ENCODE measurements at places on chromosomes 6 and 20.
A peak's percentile ranks its signal among the peaks of the same experiment; 100 is the strongest.

DNA sequence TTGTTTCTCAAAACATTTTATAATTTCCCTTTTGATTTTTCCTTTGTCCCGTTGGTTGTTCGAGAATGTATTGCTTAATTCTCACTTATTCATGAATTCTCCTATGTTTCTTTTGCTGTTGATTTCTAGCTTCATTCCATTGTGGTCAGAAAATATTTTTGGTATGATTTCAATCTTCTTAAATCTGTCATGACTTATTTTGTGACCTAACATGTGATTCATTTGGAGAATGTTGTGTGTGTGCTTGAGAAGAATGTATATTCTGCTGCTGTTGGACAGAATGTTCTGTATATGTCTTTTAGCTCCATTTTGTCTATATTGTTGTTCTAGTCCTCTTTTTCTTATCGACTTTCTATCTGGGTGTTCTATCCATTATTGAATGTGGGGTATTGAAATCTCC is 286.2 kb upstream of the RNF217 start:
- no peak for DNase-seq

DNA sequence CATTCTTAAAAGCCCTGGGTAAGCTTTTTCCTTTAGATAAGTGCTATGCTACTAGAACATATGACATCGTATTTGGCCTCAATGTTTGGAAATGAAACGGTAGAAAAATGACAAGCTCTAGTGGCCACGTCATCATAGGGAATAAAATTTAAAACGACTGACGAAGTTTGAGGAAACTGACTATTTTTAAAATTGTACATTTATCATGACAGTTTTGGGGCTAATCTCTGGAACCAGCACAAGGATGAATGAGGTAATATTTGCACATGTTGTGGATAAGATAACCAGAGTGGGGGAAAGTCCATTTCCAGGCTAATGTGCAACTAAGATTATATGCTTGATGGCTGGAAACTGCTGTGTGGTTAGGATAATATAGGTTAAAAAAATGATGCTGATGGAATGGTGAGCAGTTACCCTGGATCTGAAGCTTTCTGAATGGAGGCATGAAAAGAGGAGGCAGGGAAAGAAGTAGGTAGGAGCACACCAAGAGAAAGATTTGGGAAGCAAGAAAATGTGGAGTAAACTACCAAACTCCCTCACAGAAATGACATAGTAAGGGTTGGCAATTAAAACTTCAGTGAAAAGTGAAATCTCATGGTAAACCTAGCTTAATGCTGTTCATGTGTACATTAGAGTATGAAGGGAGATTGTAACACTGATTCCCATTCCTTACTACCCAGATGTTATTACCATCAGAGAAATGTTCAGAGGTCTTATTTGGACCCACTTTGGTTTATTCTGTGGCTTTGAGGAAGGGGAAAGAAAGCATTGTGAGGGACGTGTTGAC is 42.7 kb upstream of the CEP162 start:
- DNase-seq: no peak

GRCh38 chr6:44514085-44514484 is 126.6 kb downstream of the CDC5L start:
- DNase-seq: no peak

DNA sequence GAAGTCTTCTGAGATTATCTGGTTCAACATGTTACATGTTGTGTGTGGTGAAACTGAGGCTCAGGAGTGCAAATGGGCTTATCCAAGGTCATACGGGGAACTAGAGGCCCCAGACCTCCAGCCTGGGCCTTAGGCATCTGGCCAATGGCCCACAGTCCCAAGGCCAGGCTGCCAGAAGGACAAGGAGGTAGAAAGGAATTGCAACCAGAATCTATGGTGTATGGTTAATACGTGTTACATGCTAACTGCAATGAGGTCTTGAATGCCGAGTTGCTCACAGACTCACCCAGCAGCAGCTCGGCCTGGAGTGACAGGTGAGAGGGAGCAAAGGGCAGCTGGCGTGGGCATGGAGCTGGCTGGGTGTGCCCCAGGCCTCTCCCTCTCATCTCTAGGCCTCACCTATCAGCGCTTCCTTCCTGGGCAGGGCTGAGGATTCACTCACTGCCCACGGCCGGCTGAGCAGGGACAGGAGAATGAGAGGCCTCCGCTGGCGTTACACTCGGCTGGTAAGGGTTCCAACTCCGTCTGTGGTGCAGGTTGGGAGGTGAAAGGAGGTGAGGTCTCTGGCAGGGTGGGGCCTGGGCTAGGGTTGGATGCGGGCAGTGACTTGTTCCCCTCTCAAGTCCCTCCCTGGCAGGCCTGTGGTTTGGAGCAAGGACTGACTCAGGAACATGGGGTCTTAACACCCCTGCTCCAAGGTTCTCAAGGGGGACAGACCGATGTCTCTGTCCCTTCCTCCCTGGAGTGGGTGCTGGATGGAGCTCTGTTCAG is at the start of gene TLDC2:
TSS of gene TLDC2 (plus strand) at position 437 of the 771 bp plus-strand sequence. CDS start at position 474, 37 bp downstream.
- no peak for DNase-seq

DNA sequence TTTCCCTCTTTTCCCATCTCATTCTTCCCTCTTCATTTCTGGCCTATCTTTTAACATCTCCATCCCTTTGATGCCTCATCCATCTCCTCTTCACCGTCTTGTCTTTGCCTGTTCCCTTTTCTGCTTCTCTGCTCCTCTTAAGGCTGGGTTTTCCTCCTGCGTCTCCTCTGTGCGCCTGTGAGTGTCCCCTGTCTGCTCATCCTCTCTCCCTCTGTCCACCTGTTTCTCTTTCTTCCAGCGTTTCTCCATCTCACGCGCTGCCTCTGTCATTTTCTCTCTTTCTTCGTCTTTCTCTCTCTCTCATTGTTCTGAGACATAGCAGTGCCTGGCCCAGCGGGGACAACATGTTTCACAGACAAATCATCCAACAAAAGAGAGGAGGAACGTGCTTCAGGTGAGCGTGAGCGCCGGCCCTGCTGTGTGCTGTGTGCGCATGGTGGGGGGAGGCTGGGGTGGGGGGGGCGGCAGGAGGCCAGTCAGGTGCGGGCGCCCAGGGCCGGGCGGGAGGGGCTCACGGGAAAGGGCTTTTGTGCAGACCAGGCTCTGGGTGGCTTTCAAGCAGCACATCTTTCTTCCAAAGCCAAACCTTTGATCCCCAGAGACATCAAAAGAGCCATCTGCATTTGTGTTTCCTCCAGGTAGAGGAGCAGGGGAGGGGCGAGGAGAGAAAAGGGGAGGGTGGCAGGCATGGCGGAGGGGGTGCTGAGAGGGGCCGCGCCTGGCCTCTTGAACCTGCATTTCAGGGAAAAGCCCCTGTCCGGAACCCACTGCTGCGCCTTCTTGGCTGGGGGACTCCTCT is 121.3 kb downstream of the VEGFA start:
- DNase-seq: peak; percentile 78

- no peak for DNase-seq
Measured at GRCh38 chr6:167005350-167006159, 6.4 kb downstream of the CEP43 start.

GRCh38 chr6:5442319-5442718 is 181.0 kb downstream of the FARS2 start:
- no peak for DNase-seq

All from NCI-H1436 (cell line).